ENCODE measurements at places on chromosomes 4 and X.

DNA sequence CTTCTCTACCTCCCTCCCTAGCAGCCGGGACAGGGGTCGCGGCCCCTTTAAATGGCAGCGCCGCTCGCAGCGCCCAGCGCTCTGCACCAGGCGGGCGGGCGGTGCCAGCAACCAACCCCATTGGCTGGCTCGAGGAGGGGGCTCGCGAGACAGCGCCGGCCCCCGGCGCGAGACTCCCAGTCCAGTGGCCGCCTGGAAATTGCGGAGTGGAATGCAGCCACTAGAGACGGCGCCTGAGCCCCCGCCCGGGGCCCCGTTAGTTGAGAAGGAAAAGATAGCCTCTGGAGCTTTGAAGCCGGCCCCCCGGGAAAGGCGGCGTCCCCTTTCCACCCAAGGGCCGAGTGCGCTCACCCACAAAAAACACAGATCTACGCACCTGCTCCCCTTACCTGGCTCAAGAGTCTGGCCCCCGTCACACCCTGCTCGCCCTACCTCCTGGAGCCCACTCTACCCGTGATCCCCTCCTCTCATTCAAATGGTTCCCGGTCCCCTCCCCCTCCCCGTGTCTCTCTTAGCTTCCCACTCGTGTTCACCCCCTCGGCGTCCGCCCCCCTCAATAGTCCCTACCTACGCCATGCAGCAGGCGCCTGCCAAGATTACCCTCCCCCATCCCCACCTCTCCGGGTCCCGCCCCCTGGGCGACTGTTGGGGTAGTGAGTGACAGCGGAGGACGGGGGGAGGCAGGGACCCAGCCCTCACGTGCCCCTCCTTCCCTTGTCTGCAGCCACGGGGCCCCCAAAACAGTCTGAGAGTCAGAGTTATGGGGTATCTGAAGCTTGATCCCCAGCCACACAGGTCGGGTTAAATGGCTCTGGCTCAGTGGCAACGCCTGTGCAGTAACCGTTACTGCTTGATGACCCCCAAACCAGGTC, at the start of gene ZMYM3:
Gene ZMYM3, minus strand, starts transcription at position 49 of the 872 bp plus-strand sequence. CDS start 885 bp downstream, outside the sequence.
- peak; percentile 89 for DNase-seq

GRCh38 chr4:156729416-156729815, 242.2 kb downstream of the PDGFC start:
- no peak for DNase-seq

- DNase-seq: no peak
These were observed 14.7 kb upstream of the DCHS2 start for GRCh38 chr4:154506253-154506652.

- DNase-seq: no peak
These were observed 46.8 kb downstream of the MXRA5 start for GRCh38 chrX:3299636-3300035.

DNA sequence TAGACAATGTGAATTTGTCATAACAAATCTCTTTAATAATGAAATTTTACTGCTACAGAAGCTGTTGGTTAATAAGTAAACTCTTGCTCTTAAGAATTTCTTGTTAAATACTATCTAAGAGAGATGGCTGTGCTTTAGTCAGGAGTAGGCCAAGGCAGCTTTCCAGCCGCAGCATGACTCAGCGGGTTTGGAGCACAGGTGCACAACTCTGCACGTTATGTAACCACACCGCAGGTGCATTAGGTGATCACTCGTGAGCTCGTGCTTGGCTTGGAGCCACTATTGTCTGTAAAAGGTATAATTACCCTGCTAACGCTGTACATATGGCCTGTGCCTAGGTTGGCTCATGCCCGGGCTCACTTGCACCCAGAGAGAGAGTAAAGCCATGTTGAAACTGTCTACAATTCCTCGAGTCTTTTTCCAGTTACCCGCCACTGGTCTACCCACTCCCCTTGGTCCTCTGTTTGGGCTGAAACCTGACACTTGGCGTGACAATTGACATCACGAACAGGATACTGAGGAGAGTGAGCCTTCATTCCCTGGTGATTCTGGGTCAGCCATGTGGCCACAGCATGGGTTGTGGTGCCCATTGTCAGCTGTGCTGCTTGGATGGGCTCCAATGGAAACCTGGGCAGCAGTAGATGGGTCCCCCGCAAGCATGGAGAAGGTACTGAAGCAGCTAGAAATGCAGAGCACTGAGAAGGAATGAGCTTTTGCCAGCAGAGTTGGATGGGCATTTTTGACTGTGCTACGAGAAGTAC, 18.4 kb upstream of the ANAPC4 start:
- DNase-seq: no peak

GRCh38 chr4:186216465-186217024, 10.8 kb upstream of the KLKB1 start:
- DNase-seq: no peak

DNA sequence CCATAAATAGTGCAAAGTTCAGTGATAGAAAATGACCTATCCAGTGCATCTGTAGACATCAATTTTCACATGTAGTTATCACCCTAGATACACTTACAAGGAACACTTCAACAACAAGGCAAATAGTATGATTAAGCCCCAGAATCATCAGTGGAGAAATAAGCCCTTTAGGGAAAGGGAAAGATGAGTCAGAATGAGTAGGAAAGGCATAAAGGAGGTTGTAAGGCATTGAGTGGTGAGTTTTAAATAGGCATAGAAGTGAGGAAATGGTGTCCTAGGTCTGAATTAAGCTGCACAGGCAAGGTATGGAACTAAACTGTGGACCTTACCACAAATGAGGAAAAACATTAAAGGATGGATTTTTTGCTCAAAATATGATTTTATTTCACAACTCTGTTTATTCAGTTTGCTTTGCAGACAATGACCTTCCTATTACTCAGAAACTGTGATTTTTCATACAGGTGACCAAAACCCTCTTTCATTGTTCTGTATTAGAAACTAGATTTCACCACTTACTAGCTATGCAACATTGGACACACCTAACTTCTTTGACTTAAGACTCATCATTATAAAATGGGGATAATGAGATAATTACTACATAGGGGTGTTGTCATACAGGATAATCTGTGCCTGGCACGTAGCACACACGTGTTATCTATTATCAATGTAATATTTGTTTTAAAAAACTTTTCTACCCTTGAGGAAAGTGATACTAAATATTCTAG, 57.0 kb upstream of the MAP9 start:
- DNase-seq: no peak

DNA sequence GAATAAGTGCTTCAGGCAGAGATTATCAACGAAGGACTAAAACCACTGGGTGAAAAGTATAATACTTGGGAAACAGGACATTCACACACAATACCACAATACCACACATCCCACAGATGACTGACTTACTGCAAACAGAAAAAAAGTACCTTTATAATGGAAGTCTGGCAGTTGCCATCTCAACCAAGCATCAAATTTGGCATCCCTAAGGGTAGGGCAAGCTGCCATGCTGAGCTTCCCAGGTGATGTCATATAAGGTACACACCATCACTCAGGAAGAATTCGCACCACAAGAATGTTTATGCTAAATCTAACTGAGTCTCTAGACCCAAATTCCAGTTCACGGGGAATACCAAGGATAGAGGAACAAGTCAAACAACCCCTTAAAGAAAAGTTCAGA, 9.1 kb downstream of the QDPR start:
- no peak for DNase-seq

- no peak for DNase-seq
These were observed 7.5 kb upstream of the SLC39A8 start for GRCh38 chr4:102352781-102353180.

- DNase-seq: no peak
These were observed 21.8 kb downstream of the WDR1 start for GRCh38 chr4:10094841-10095240.

- DNase-seq: no peak
These were observed 354.7 kb upstream of the PITX2 start for GRCh38 chr4:110977554-110977953.

DNA sequence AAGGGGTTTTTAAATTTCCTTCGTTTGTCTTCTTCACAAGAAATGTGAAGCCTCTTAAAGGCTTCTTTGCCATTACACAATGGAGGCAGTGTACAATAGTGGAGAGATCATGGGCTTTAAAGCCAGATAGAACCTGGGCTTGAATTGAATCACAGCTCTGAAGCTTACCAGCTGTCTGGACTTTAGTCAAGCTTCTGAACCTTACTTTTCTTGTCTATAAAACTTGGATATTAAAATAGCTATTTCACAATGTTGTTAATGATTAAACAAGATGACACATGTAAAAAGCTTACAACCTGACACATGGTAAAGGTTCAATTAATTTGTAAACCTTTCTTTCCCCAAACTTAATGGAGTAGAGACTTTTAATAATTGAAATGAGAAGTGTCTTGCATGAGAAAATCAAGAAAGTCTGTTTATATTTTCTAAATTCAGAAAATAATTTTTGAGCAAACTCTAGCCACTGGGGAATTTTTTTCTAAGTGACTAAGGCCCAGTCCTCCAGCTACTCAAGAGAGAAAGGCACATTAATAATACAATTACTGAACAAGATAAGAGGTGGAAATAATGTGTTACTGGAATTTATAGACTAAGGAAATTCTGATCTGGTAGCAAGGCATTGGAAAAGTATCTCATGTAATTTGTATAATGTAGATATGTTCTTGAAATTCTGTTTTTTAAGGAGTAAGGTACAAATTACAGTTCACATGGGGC, 21.7 kb upstream of the TBC1D8B start:
- no peak for DNase-seq

DNA sequence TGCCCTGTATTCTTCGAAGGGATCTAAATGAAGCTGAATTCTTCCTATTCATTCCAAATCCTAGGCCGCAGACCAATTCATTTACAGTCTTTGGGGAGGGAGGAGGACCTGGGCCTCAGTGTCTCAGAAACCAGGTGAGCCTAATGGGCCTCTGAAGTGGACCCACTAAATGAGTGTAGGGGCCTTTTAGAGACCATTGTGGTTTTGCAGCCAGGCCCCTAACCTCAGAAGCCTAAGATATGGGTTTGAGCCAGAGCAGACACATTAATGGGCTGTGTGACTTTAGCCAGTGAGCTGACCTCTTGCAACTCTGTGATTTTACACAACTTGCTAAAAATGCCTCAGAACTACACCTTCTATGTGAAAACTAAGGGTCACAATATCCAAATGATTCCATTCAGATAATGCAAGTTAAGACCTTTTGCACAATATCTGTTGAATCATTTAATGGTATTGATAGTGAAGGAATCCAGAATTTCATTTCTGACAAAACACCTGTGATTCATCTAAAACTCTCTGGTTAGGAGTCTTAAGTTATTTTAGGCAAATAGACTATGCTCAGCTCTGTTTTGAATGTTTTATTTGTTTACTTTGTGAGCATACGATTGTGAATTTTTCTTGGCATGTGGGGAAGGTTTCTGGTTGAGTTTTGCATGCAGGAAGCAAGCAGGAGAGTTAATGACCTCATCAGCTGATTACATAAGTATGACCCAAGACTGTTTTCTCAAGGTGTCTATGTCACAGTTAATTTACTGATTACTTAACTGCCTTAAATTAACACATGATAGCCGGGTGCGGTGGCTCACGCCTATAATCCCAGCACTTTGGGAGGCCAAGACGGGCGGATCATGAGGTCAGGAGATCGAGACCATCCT, 75.0 kb downstream of the EVC start:
- no peak for DNase-seq

GRCh38 chr4:97330917-97331316, 812.4 kb downstream of the STPG2 start:
- DNase-seq: no peak

DNA sequence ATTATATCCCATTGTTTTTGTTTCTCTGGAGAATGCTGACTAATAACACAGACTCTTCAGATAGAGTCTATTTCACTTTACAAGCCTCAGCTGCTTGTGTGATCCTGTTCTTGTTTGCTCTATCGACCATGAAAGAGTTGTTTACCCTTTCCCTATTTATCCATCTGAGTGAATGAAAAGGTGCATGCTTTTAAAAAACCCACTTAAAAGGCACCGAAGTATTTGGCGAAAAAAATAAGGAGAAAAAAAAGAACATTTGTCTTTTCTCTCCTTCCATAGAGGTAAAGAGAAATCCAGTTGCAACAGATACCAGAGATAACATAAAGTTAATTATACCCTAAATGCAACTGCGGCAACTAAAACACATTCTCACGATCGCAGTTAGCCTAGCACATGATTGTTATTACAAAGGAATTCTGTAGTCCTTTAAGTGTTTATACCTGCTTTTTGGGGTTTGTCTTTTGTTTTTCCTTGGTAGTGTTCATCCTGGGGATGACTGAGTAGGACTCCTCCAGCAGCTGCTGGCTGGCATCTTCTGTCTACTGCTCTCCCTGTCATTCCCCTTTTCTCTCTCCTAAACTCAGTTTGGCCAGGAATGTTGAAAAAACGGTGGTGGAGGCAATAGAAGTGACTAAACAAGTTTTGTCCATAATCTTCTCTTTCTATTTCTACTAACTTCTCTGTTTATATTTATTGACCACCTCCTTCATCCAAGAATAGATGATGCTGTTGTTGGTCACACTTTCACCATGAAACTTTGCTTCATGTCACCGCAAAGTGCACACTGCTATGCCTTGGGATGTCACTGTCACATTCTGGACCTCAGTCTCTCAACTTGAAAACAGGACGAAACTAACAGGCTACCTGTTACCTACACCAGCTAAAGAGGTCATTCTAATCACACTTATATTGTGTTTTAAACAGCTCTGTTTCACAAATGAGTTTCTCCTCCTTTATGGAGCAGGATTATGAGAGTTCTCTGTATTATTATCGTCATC, 41.9 kb upstream of the FRAS1 start:
- DNase-seq: no peak

DNA sequence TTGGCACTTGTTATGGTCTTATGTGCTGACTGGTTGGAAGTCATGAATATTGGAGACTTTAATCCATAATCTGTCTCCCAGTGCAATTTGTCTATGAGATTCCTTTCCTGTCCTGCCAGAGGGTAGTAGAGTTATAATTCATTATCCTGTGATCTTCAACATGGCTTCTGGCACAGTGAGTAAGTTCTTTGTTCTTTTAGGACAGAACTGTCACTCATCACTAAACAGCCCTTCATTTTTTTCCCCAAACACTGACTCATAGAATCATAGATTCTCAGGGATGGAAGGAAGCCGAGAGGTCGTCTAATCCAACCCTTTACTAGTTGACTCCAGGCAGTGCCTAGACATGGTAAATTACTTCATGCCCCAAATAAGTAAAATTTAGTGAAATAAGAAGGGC, 78.4 kb downstream of the LUZP4 start:
- no peak for DNase-seq

- no peak for DNase-seq
These were observed 8.4 kb downstream of the TEC start for GRCh38 chr4:48261281-48261680.

DNA sequence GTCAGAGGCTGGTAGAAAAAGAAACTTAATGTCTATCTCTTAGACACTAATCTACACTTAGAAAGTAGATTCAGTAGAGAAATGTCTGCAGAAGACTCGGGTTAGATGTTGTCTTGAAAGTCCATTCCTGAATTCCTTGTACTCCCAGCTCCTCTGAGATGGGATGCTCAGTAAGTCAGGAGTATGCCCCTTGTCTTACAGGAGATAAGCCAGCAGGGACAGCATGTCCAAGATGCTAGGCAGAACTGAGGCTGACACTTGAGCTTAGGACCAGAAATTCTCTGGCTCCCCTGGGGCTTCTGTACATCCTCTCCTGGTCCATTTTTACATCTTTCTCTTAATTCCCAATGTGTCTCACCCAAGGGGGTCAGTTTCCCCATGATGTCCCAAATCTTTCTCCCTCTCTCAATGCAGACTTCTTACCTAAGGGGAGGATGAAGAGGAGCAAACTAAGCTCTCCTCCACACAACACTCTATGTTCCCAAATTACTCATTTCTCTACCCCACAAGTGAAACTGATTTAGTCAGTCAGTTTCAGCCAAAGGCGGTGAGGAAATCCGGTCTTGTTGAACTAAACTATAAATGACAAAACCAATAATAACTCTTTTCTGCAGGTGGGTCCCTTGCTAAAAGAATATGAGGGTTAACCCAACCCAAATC, 558.2 kb upstream of the DIPK2B start:
- DNase-seq: peak; percentile 50

- DNase-seq: no peak
These were observed 8.7 kb downstream of the FABP2 start for GRCh38 chr4:119313237-119313636.
